ENCODE measurements at places on chromosomes 1 and 21. TPM values are rescaled to one million over a fixed set of nuclear protein-coding genes. Genes with fewer than 3 reads are reported as not detected.

DNA sequence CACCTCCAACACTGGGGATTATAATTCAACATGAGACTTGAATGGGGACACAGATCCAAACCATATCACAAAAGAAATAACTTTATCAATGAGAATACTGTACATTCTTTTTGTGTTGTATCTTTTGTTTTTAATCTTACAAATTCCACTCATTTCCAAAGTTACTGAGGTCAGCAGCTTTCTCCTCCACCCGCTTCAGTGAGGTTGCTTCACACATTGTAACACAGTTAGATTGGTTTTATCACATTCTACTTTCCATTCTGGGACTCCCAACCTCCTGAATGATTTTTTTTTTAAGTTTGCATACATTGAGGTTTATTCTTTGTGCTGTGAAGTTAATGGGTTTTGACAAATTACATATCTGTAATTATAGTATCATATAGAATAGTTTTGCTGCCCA lies 43.8 kb downstream of the DDAH1 start:
- DNase-seq, result no peak

The OR2T11 gene
- total RNA-seq, result not detected

The AKR7A3 gene
- 0.91 TPM for total RNA-seq

The LORICRIN gene
- not detected for total RNA-seq

The CACNA1E gene
- total RNA-seq, result 1.0 TPM

- no peak for DNase-seq
Observed at GRCh38 chr1:7093297-7093696, 308.0 kb downstream of the CAMTA1 start.

The HIVEP3 gene
- 13.0 TPM for total RNA-seq

DNA sequence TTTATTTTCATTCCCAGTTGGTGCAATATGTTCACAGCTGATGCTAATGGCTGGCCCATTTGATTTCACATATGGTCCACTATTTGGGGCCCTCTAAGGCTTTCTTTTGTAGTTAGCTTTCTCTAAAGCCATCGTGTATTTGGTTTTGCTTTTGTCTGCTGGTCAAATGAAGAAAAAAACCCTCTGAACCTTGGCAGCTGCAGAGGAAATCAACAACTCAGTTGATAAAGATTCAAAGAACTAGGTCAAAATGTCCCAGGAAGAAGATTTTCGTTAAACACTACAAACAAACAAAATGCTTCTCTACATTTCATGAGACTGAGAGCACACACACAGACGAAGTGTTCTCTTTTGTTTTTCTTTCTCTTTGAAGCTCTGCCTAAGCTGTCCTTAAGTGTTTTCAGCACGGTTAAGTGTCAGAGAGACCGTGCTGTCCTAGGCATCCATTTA lies 655.0 kb downstream of the RWDD3 start:
- no peak for DNase-seq

- DNase-seq, result peak; percentile 94
Observed at GRCh38 chr1:64469977-64470664, at the start of gene CACHD1. Gene CACHD1 (plus strand): TSS chr1:64470129. CDS start chr1:64470745, 616 bp downstream.

GRCh38 chr1:113905435-113905861 lies 322 bp downstream of the DCLRE1B start:
- DNase-seq, result no peak

DNA sequence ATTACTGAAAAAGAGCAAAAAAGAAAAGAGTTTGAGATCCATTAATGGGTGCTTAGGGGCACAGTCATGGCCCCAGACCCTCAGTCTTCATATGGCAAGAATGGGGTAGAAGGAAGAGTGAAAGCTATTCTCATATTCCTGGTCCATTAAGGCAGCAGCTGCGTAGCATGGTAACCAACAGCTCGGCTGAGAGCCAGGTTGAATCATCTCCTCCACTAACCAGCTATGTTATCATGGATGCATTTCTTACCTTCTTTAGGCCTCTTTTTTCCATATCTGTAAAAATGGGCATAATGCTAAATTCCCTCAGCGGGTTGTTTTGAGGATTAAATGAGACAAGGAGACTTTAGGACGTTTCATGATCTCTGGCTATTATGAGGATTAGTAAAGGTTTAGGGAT lies 15.0 kb upstream of the SARS1 start:
- peak; percentile 4 for DNase-seq

DNA sequence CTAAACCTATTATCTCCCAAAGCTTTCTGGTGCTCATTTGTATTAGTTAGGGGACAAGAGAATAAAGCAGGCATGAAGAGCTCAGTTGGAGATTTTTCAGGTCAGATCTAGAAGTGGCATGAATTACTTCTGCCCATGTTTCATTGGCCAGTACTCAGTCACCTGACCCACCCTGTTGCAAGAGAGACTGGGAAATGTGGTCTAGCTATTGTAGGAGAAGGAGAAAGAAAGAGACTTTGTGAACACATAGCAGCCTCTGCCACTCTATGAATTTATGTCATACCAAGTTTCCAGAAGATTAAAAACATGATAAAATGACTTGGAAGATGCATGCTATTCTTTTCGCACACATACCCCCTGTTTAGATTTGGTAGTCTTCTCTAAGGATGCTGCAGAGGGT lies 302.3 kb upstream of the RUNX1 start:
- DNase-seq, result no peak

The CELA2B gene
- 1.8 TPM for total RNA-seq

The GMEB1 gene
- 10.1 TPM for total RNA-seq

The GBP5 gene
- 4.1 TPM for total RNA-seq

- DNase-seq, result no peak
Observed at GRCh38 chr1:8679929-8680663, 137.3 kb downstream of the RERE start.

- DNase-seq, result peak; percentile 42
Observed at GRCh38 chr1:46535063-46535462, 16.4 kb downstream of the KNCN start.

- peak; percentile 54 for DNase-seq
Observed at GRCh38 chr1:6495041-6495441, 3.6 kb upstream of the PLEKHG5 start.

- no peak for DNase-seq
Observed at GRCh38 chr21:41399246-41399800, 26.7 kb upstream of the MX1 start.

The MCOLN2 gene
- 6.4 TPM for total RNA-seq

The RHEX gene
- 6.8 TPM for total RNA-seq

The GUCA2A gene
- total RNA-seq, result 0.47 TPM

DNA sequence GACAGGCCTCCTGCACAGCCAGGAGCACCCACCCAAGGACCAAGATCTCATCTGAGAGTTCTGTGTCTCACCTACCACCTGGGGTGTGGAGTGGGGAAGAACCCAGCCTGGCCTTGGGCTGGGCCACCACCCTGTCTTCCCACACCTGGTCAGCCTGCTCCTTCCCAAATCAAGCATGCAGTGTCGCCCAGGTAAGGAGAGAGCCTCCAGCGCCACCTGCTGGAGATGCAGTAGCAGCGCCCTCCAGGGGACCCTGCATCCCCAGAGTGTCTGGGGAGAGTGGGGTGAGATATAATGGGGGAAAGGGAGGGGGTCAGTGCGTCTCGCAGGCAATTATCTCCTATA lies 32.3 kb downstream of the KIAA2013 start:
- no peak for DNase-seq

GRCh38 chr1:43978264-43978550 lies 803 bp upstream of the B4GALT2 start:
- no peak for DNase-seq

DNA sequence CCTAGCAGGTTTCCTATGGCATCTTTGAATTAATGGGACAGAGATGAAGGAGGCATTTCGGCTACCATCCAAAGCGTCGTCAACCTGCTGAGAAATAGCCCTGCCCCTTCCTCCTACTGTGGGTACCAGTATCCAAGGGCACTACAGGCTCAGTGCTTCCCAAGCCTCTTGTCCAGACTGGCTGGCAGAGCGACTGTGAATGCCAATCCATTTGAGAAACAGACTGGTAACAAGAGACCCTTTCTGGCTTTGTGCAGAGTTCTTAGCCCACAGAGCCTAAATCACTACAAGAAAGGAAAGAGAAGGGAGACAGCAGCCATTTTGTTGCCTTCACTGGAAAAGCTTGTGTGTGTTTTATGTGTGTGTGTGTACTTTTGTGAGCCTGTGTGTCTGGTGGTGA lies 115.5 kb downstream of the HMGB4 start:
- DNase-seq, result no peak

Data from upper lobe of left lung (tissue), 6 donors.